Adrenal gland (tissue), 19 donors: ENCODE measurements at places on chromosomes 7 and 10. TPM values are rescaled to one million over a fixed set of nuclear protein-coding genes. Genes with fewer than 3 reads are reported as not detected.

DNA sequence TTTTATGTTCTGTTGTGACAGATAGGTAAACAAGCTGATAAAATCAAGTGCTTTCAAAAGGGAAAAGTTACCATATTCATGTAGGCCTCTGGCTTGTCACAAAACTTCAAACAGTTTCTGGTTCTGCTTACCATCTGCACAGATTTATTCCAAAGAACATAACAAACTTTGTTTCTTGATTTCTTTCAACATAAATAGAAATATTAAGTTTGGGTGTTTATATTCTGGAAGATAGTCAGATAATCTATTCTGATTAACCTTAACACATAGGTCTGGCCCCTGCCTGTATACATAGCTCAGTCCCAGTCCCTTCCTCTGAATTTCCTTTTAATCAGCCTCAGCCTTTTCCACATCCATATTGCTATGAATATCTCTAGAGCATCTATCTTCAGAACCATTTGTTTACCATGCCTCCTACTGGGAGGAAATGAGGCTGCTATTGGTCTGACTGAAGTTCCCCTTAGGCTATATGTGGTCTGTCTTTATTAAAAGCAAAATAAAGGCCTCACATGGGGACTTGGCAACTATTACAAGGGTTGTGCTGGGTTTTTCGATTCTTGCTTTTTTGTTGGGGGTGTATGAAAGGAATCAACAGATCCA is 319.0 kb downstream of the HPSE2 start:
- H3K36me3 ChIP-seq = no peaks in the 10 kb centered on the region
- no peak overlapping the region for H3K27ac ChIP-seq
- no peaks in the 10 kb centered on the region for H3K4me1 ChIP-seq
- no peak overlapping the region for H3K4me3 ChIP-seq

DNA sequence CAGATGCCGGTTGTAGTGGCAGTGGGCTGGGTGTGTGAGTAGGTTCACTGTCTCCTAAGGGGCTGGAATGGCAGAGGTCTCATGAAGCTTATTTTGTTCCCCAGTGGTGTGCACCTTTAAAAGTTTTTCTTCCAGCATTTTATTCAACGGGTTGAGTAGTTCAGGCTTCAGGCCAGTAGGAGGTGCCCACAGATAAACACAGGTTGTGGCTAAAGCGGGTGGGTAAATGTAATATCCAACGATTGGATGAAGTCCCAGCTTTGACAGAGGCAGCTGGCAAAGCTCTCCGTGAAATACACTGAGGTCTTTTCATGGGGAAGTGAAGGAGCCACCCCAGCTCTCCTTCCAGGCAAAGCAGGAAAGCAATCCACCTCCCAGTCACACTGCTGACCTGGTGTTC is 339.8 kb upstream of the LRRTM3 start:
- H3K27me3 ChIP-seq = no peaks in the 10 kb centered on the region
- H3K27ac ChIP-seq = no peak overlapping the region
- no peaks in the 10 kb centered on the region for H3K4me1 ChIP-seq
- no peak overlapping the region for H3K4me3 ChIP-seq

GRCh38 chr10:4429571-4429970 is 396.4 kb upstream of the AKR1E2 start:
- no peaks in the 10 kb centered on the region for H3K4me1 ChIP-seq
- H3K36me3 ChIP-seq = no peaks in the 10 kb centered on the region
- no peak for DNase-seq
- H3K27me3 ChIP-seq = no peaks in the 10 kb centered on the region

GRCh38 chr10:52755297-52756062 is 17.1 kb downstream of the MBL2 start:
- no peak for DNase-seq
- H3K4me1 ChIP-seq = no peaks in the 10 kb centered on the region
- H3K27ac ChIP-seq = peak overlapping the region; percentile 12
- H3K4me3 ChIP-seq = no peak overlapping the region

DNA sequence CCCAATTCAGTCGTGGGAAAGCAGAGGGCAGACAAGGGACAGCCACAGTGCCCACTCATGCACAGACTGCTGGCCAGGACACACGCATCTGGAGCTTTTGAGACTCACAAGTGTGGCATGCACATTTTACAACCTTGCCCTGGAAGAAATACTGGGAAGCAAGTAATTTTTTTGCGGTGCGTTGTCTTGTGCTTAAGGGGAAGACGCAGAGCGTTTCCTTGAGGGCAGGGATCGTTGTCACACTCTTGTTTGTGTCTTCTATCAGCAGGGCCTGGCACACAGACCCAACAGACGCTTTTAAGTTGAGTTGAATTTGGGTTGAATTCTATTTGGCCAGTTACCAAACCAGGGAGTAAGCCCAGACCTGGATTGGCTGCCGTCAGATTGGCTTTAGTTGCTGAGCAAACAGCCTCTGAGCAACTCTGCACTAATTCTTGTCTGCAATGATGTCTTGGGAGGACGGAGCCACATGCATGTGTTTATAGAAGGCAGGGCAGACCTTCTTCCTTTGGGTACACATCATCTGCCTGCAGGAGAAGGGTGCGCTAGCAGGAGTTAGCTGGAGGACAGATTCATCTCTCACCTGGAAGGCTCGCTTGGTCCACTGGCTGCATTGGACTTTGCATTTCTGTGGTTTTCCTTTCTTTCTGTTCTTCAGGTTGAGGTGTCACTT is 38.4 kb downstream of the IL2RA start:
- H3K4me1 ChIP-seq = no peaks in the 10 kb centered on the region
- no peak overlapping the region for H3K27ac ChIP-seq
- no peak for DNase-seq
- no peaks in the 10 kb centered on the region for H3K36me3 ChIP-seq
- H3K4me3 ChIP-seq = no peak overlapping the region

DNA sequence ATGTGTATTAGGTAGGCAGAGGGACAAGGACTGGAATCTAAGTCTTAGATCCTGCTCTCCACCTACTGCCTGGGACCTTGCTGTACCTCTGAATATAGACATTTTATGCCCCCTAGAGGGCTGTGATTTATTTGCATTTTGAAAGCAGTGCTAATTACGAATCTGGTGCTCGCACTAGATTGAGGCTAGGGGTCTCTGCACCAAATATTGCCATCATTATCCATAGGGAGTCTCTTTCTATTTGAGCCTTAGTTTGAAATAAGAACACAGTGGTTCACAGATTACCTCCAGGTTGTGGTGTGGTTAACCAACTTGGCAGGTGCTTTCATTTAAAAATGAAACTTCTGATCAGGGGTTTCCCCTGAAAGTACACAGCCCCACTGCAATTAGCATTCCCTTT is 41.8 kb downstream of the CNNM1 start:
- DNase-seq = no peak
- H3K27ac ChIP-seq = no peak overlapping the region
- no peaks in the 10 kb centered on the region for H3K4me1 ChIP-seq
- no peaks in the 10 kb centered on the region for H3K36me3 ChIP-seq
- no peaks in the 10 kb centered on the region for H3K27me3 ChIP-seq
- no peak overlapping the region for H3K4me3 ChIP-seq

DNA sequence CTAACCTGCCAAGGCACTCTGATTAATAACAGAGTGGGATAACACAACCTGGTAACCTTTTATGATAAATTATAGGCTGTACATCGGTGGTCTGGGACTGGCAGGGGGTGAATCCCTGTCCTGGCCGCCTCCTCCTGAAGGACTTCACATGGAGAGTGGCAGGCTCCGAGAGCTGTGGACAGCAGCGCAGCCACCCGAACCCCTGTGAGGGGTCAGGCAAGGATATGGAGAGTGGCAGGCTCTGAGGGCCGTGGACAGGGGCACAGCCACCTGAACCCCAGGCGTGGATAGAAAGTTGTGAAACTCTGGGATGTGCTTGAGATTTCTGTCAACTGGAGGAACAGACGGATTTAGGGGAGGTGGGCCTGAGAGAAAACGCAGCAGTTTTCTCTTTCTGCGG is 107.0 kb upstream of the MGMT start:
- no peak overlapping the region for H3K27ac ChIP-seq
- H3K4me3 ChIP-seq = no peak overlapping the region
- DNase-seq = no peak
- H3K4me1 ChIP-seq = no peaks in the 10 kb centered on the region
- H3K27me3 ChIP-seq = no peaks in the 10 kb centered on the region

GRCh38 chr7:44348300-44348699 is 22.9 kb upstream of the CAMK2B start:
- H3K4me1 ChIP-seq = no peaks in the 10 kb centered on the region
- H3K4me3 ChIP-seq = no peak overlapping the region
- no peaks in the 10 kb centered on the region for H3K36me3 ChIP-seq

- H3K4me1 ChIP-seq = peaks cover 4% of the 10 kb centered on the region
- H3K36me3 ChIP-seq = no peaks in the 10 kb centered on the region
- no peak for DNase-seq
- H3K4me3 ChIP-seq = no peak overlapping the region
Measured at GRCh38 chr7:28556025-28556424, 143.7 kb downstream of the CREB5 start.

DNA sequence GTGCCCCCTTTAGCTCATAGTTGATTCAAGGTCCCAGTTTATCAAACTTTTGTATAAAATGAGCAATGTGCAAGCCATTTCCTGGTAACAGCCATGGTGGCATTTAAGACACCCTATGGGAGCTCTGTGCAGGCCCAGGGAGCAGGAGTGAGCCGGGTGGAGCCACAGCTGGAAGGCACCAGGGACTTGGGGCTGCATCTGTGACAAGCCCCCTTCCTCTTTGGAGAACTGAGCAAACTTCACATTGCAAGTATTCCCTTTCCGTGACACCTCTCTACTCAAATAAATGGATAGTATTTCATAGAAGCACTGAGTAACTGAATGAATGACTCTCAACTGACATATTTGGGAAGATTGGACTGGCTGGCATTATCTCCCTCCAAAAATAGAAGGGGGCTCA is 558.7 kb upstream of the FOXK1 start:
- H3K4me3 ChIP-seq = no peak overlapping the region
- H3K36me3 ChIP-seq = no peaks in the 10 kb centered on the region
- no peaks in the 10 kb centered on the region for H3K27me3 ChIP-seq

- no peaks in the 10 kb centered on the region for H3K36me3 ChIP-seq
- no peaks in the 10 kb centered on the region for H3K4me1 ChIP-seq
- H3K4me3 ChIP-seq = no peak overlapping the region
- DNase-seq = peak; percentile 36
Measured at GRCh38 chr10:29160150-29160617, 128.7 kb upstream of the LYZL1 start.

The NPSR1 gene
- not detected for total RNA-seq

The EIF3B gene
- total RNA-seq = 107 TPM

The ARHGAP22 gene
- 5.1 TPM for total RNA-seq

The C10orf143 gene
- total RNA-seq = 3.1 TPM

The PNLIPRP1 gene
- total RNA-seq = 0.56 TPM

The POMZP3 gene
- 4.3 TPM for total RNA-seq
